NCI-H1417 (cell line): ENCODE measurements at places on chromosomes 3 and 15.
A peak's percentile ranks its signal among the peaks of the same experiment; 100 is the strongest.

- no peak for DNase-seq
Observed at GRCh38 chr3:138338811-138339210, 9.2 kb upstream of the NME9 start.

GRCh38 chr3:59327376-59327808 is 277.6 kb upstream of the CFAP20DC start:
- DNase-seq, result no peak

DNA sequence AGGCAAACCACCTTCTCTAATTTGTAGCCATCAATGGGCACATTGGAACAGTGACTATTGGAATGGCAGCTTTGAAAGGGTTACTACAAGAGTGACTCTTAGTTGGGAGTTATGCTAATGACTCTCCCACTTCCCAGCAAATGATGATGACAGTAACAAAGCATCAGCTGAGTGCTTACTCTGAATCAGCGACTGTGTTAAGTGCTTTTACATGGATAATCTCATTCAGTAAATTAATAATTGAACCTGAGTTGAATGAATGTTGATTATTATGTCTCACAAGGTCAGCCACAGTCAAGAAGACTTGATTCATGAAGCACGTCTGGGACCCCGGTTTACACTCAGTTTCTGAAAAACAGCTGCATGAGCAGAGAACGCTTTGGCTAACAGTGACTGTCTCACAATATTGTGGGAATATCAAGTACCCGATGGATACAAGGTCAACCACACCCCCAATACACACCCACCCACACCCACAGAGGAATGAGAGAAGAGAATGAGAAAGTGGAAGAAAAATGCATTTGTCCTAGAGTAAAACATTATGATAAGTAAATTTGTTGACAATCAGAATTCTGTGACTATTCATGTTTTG is 242.0 kb upstream of the FEZF2 start:
- no peak for DNase-seq

- DNase-seq, result no peak
Observed at GRCh38 chr15:80846031-80846815, 67.1 kb downstream of the CEMIP start.

- DNase-seq, result no peak
Observed at GRCh38 chr15:41809526-41810220, 18.2 kb upstream of the JMJD7 start.

GRCh38 chr15:63917588-63918316 is 84.0 kb upstream of the HERC1 start:
- DNase-seq, result no peak

DNA sequence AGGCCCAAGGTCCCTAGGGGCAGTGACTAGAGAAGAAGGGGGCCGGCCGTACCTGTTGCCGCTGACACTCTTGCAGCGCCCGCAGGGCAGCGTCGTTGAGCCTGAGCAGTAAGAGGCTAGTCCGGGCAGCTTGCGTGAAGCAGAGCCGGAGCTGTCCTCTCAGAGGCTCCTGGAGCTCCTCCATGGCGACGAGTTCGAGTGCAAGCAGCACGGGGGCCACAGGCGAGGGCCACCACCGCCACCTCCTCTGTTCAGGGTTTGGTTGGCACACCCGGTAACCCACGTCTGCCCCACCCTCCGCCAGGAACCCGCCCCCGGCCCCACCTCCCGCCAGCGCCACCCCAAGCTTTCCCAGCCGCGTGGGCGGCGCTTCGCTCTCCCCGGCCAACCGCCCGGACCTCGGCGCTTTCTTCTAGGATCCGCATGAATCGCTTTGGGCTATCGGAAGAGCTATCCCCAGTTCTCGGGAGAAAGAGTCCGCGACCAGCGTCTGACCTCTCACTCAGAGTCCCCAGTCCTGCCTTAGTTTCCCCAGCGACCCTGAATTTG is at the start of gene ELL3:
TSS of gene ELL3 (minus strand) at position 249 of the 549 bp plus-strand sequence. CDS start at position 184, 65 bp downstream.
- DNase-seq, result peak; percentile 87

- DNase-seq, result no peak
Observed at GRCh38 chr3:141094790-141095545, 43.8 kb downstream of the SPSB4 start.

- peak; percentile 8 for DNase-seq
Observed at GRCh38 chr3:120435621-120436020, 15.2 kb downstream of the FSTL1 start.

GRCh38 chr15:99123713-99124451 is 19.0 kb downstream of the SYNM start:
- DNase-seq, result peak; percentile 74

- no peak for DNase-seq
Observed at GRCh38 chr3:197038679-197039462, 9.3 kb upstream of the MELTF start.

DNA sequence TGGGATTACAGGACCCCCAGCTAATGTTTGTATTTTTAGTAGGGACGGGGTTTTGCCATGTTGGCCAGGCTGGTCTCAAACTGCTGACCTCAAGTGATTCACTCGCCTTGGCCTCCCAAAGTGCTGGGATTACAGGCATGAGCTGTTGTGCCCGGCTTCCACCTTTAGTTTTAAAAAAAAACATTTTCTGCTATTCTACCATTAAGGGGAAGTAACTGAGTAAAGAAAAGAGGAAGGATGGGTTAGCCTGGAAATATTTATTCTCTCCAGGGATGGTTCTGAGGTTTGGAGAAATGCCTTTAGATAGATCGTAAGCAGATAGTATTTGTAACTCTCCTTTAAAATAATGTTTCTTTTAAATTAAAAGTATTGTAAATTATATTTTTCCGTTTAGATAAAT is 3.1 kb downstream of the AP4E1 start:
- no peak for DNase-seq

- DNase-seq, result peak; percentile 84
Observed at GRCh38 chr3:156674911-156675829, 780 bp downstream of the TIPARP start.

DNA sequence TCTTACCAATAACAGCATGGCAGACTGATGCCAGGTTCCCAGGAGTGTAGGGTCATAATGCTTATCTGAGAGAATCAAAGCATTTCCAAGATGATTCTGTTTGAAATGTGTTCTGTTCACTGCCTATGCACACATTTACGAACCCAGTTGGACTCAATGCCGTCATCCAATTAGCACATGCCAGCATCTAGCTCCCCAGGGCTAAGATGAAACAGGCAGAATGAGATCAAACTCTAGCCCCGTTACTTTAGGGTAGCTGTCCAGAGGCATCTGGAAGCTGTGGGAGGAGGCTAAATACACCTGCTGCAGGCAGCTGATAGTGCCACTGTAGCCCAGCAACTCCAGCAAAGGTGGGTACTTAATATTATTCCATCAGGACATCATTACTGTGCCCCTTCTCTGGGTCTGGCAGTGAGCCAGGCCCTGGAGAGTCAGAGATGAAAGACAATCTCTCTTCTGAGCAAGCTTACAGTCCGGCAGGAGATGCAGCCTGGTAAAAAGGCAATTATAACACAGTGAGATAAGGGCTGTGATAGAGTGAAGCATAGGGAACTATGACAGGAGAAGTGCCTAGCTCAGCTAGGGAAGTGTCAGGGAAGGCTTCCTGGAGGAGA is 156.4 kb upstream of the PPP2R3A start:
- peak; percentile 69 for DNase-seq

DNA sequence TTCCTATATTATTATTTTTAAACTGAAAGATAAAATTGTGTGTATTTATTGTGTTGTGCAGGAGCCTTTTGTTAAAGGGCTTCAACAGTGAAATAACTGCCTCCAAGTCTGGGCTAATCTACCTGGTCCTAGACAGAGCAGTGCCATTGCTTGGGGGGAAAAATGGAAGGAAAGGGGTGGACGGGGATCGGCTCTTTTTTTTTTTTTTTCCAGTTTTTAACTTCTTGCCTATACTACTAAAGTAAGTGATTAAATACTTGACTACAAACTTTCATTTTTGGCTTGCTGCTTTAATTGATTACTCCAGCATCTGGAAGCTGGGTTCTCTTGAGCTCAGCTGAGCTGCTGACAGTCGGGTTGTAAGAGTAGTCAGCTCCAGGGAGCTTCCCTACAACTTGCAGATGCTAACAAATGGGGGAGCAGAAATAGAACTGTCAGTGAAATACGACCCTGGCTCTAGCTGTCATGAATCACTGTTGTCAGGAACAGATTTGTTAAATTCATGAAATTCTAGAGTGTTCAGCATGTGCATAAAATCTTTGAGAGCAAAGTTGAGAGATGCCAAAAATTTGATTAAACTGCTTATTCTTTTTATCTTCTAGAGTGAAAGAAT is 276.7 kb downstream of the ROBO1 start:
- no peak for DNase-seq

DNA sequence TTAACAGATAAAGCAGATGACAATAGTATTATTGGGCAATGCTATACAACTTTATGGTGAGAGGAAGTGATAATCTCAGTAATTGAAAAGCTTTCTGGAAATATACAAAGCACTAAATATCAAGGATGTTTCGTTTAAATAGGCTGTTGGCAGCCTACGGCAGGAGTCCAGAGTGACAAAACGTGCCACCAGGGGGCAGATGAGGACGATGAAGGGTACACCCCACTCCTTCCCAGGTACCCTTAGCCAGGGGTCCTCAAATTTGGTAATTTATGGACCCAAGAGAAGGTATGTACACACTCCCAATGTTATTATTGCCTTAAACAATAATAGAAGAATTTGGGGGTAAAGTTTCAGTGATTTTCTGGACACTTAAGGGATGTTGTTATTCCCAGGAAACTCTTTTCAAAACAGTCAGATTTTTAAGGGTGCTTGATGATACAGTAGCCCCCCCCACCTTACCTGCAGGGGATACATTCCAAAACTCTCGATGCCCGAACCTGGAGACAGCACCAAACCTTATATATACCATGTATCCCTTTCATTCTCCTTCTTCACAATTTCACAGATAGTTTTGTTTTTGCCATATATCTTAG is 1.4 kb upstream of the MAGEL2 start:
- peak; percentile 74 for DNase-seq

- no peak for DNase-seq
Observed at GRCh38 chr15:33398555-33398954, 87.8 kb downstream of the RYR3 start.

DNA sequence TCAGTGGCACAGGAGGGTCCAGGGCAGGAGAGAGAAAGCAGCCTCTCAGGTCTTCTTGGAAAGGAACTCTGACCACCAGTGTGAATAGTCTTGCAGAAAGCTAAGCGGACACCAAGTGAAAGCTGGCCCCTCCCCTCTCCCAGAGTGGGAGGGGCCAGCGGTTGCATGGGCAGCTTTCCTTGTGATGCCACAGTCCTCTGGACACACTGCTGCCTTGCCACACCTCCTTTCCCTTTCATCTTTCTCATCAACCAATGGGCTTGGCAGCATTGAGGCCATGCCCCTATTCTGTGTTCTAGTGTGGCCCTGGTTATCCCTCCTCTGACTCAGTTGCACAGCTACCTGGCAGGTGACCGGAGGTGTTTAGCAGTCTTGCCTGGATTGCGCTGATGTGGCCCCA is 49.7 kb upstream of the GOLGA6B start:
- no peak for DNase-seq

DNA sequence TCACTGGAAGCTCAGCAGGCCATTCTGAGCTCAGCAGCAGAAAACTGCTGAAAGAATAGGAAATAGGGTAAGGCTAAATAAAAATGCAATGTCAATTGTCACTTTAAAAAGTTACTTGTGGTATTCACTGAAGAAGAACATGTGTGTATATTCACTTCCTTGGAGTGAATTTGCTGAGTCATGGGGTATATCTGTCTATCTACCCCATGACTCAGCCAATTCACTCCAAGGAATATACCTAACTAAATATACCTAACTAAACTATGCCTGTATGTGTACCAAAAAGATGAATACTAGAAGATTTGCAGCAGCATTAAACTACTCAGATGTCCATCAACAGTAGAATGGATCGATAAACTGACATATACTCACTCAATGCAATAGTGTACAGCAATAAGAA is 69.5 kb upstream of the KCNAB1 start:
- DNase-seq, result no peak

GRCh38 chr15:31226021-31226420 is 100.6 kb upstream of the KLF13 start:
- no peak for DNase-seq

- DNase-seq, result no peak
Observed at GRCh38 chr3:13203398-13204176, 130.4 kb upstream of the IQSEC1 start.

- no peak for DNase-seq
Observed at GRCh38 chr3:74511078-74511477, 103.4 kb downstream of the CNTN3 start.

GRCh38 chr15:57589754-57590153 is 1.9 kb upstream of the MYZAP start:
- DNase-seq, result no peak

GRCh38 chr3:171417813-171418212 is 42.4 kb downstream of the TNIK start:
- no peak for DNase-seq

GRCh38 chr3:50161320-50161719 is 6.2 kb downstream of the SEMA3F start:
- no peak for DNase-seq

GRCh38 chr3:49032646-49033304 is 3.6 kb upstream of the IMPDH2 start:
- DNase-seq, result no peak

DNA sequence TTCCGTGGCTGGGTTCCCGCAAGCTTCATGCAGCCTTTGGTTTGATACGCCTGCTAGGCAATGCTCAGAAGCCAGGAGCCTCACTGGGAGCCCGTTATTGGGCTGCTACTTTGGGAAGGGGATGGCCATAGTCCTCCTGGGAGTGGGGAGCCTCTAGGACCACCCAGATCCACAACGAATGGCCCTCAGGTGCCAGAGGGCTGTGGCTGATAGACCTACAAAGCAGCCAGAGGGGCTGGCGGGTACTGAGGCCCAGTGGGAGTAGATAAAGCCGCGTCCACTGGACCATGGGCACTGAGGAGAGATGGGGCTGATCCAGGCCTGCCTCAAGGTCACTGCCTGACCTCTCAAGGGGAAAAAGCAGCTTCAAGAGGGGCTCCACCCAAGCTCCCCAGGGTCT is 714 bp downstream of the GNAT1 start:
- DNase-seq, result no peak

DNA sequence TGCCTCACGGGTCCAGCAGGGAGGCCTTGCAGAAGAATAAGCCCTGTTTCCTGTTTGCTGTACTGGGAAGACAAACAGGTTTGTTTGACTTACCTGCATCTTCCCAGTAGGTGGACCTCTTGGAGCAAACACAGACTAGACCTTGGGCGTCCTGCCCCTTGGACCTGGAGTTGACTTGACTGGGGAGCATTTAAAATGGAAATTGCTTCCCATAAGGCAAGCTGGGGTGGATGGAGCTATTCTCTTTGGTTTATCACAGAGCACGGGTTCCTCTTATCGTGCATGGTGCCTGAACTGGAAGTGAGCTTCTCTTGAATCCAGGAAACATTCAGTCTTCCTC is 151.4 kb downstream of the RPLP1 start:
- peak; percentile 89 for DNase-seq

DNA sequence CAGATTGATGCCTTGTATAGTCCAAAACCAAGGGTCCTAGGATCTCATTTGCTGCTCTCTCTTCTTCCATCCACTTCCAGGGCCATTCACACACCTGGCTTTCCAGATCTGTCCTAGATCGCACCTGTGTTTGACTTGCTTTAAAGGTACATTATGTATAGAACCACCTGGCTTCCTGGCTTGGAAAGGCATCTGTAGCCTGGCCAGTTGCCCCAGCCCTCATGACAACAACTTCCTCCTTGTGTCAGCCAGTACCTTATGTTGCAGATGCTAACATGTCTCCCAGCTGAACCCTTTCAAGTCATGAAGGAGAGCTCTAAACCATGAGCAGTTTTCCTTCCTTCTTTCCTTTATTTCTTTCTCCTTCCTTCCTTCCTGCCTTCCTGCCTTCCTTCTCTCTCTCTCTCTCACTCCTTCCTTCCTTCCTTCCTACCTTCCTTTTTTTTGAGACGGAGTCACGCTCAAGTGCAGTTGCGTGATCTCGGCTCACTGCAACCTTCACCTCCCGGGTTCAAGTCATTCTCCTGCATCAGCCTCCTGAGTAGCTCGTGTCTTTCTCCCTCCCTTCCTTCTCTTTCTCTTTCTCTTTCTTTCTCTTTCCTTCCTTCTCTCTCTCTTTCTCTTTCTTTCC is 2.5 kb upstream of the HTR3C start:
- DNase-seq, result peak; percentile 10
